ENCODE measurements at places on chromosomes 3 and 15.

DNA sequence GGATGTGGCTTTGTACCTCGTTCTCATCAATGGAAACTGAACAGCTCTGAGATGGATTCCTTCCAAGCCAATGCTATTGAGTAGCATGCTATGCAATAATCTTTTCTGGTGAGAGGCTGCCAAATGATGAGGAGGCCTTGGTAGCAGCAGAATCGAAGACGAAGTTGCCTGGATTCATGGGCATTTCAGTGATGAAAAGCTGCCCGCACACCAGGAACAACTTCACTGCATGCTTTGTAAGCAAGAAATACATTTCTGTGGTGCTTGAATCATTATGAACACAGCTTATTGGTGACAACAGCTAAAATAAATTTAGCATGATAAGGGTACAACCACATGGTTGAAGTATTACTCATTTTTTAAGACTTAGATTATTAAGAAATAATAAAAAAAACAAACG is 246.8 kb upstream of the ROBO1 start:
- DNase-seq = no peak

- no peak for DNase-seq
Observed at GRCh38 chr3:151751161-151751560, 17.4 kb downstream of the AADACL2 start.

- DNase-seq = no peak
Observed at GRCh38 chr3:80785875-80786274, 975.6 kb downstream of the GBE1 start.

DNA sequence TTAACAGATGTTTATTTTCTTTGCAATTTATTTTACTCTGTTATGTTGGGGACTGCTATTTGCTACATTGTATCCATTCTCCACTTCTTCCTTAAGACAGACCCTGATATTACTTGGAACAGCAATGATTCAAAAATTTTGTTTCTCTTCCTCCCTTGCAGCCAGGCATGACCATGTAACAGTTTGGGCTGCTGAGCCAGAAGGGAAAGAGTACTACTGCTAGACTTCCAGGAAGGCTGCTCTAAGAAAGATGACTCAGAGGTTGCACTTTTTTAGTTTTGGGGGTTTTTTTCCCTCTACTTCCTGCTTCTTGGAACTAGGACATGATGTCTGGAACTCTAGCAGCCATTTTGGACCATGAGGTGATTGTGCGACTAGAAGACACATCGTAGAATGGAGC is 10.3 kb downstream of the PRR20G start:
- no peak for DNase-seq

DNA sequence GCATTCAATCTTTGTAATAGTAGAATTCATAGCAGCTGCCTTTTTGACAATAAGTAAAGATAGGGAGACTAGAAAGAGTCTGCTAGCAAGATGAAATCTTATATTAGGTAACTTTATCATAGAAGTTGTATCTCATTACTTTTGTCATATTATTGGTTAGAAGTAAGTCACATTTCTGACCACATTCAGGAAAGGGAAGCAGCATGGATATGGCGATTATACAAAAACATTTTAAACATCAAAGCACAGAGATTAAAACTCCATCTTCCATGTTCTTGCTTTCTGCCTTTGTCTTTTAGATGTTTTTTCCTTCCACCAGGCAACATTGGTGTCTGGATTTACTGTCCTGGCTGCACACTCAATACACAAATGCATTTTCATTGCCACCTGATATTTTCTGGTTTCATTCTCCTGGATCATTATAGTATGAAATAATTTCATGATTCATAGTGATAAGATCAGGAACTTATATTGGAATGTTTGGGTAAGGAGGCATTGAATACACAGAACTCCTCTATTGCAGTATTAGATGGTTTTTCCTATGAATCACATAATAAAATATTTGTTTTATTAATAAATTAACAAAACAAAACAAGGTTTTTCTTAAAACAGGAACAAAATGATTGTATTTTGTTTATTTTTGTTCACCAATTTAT is 1460.3 kb upstream of the CADM2 start:
- no peak for DNase-seq

All from GF-D8 (cell line).